ENCODE measurements at places on chromosomes 12 and 14.

DNA sequence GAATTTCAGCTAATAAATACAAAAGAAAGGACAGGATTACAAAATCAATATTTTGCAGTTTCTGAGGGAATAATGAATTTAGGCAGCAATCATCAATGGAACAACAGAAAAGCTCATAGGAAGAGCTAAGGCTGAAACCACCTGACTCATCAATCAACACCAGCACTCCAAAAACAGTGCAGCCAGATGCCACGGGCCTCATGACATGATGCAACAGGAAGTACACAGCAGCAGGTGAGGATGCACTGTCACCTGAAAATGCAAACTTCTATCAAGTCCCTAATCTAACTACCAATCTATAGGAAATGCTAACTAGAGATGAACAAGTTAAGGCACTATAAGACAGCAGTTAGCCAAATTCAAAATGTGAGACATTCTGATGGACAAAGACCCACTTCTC, 21.7 kb downstream of the GNS start:
- DNase-seq = no peak

GRCh38 chr12:67937822-67938221, 51.4 kb upstream of the IFNG-AS1 start:
- DNase-seq = no peak

DNA sequence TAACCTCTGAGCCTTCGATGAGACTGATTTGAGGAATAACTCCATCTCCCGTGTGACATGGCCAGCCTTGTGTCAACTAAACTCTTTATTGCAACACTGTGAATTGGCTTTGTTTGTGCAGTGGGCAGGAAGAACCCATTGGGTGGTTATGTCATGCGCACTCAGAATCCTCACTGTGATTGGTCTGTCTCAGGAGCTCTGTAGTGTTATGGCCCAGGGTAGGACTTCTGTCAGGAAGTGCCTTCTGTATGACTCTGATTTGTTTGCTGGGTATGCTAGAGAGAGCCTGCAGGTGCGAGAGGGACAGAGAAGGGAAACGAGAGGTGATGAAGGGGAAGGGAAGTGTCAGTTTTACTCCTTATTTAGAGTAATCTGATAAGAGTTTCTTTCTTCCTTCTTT, 71.5 kb upstream of the DCD start:
- no peak for DNase-seq

- DNase-seq = peak; percentile 71
Measured at GRCh38 chr12:74890237-74890599, 319.4 kb downstream of the KCNC2 start.

DNA sequence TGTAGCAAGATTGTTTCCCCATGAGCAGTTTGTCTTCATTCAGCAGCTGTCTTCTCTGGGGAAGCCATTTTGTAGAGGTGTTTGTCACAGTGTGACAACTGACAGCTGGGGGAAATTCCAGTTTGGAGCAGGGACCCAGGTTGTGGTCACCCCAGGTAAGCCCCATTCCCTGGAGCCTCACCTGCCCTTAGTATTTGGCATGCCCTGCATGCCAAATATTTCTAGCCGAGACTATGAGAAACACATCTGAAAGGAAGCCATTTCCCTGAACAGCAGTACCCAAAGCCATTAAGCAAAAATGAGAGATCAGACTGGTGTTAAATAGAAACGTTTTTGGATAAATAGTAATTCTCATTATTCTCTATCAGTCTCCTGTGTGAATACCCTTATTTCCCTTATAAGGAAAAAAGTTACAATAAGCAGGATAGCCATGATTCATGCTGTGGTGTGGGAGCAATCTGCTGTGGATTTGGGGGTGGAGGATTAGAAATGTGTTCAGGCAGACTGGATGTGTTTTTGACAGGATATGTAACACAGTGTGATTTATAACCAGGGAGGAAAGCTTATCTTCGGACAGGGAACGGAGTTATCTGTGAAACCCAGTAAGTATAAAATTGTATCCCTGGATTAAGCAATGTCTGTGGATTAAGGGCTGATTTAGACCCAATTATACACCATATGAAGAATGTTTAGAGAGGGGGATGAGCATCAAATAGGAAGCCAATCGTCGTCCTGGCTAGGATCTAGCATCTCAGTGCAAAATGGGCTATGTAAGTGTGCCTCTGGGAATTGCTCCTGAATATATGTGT, 68.9 kb downstream of the DAD1 start:
- no peak for DNase-seq

DNA sequence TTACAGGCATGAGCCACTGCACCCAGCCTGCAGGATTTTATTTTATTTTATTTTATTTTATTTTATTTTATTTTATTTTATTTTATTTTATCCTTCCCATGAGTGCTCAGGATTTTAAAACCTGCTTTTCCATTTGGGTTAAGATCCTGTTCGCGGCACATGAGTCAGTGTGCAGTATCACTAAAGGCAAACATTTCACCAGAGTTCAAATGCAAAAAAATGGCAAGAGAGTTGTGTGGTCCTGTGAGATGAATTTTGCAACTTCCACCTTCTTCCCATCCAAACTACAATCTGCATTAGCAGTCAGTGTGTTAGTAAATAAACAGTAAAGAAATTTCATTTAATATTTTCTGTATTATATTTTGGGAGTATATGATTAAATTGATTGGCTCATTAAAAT, 29.0 kb downstream of the MOAP1 start:
- no peak for DNase-seq

DNA sequence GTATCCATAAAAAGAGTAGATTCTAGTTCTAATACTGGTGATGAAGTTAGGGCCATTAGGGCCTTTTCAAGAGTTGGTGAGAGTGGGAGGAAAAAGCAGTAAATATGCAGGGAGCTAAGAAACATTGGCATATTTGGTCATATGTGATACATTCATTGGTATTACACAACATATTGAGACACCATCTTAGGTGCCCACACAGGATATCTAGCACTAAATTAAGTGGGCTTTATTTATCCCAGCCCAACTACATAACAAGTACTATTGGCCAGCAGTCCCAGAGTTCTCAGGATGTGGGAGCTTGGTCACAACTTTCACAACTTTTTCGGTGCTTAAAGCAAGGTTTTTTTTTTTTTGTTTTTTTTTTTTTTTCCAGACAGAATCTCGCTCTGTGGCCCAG, 2.0 kb upstream of the ING4 start:
- DNase-seq = no peak

DNA sequence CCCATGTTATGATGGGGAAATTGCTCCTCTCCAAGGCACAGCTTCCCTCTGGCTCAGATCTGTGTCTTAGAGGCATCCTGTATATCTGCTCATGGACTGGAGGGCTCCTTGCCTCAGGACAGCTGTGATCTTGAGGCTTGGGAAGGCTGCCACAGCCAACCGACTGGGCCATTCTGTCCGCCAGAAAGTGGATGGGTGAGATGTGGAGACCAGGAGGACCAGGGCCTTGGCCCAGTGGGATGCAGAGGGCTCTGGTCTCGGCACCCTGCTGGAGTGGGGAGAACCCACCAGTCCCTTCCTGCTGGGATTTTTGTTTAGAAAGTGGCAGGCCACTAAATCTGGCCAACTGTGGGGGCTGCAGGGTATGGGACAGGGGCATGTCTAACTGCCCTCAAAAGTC, 148.6 kb downstream of the CALM1 start:
- DNase-seq = no peak

DNA sequence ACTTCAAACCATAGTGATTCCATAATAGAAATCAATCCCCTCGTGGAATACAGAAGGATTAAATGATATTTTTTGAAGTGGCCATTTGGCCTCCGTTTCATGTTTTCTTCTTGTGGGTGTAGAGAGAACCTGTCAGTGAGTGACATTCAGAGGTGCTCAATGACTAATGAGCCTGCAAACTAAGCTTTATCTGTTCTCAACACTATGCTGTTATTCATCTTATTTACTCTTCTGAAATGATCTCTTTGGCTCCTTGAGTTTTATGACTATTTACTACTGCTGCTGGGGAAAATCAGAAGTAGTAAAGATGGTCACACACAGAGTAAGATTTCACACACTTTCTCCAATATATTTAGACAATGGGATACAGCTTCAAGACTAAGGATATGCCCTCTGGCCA, 30.4 kb downstream of the ATP2B1 start:
- DNase-seq = no peak

- DNase-seq = no peak
Measured at GRCh38 chr12:91455321-91455720, 272.7 kb upstream of the DCN start.

DNA sequence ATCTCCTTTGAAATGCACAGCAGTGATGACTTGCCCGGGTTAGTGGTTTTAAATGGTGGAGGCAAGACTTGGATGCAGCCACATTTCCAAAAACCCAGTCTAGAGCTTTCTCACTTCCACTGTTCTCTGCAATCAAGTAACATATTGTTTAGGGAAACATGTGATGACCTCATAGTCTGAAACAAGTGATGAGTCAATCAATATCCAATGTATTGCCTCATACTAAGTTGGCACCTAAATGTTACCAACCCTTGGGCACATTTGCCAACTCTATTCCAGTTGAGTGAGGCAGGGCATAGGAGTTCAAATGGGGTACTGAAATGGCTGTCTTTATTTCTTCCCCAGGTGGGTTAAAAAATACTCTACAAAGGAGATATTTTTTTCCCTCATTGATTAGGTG, 1105.4 kb downstream of the VRK1 start:
- no peak for DNase-seq

DNA sequence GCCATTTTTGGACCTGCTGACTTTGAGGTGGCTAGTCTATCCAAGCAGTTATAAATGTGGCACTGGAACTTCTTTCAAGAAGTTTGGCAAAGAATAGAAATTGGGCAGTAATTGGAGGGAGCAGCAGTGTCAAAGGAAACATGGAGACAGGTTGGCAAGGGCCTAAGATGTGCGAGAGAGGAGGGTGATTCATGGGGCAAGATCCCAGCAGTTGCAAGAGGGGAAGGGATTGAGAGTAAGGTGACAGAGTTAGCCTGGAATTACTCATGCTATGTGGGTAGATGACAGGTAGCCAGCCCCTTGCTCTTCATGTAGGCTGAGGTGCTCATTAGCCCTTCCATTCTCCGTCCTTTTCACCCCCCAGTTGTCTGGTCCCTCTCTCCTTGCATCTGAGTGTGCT, 42.2 kb downstream of the FBXL14 start:
- DNase-seq = peak; percentile 72

DNA sequence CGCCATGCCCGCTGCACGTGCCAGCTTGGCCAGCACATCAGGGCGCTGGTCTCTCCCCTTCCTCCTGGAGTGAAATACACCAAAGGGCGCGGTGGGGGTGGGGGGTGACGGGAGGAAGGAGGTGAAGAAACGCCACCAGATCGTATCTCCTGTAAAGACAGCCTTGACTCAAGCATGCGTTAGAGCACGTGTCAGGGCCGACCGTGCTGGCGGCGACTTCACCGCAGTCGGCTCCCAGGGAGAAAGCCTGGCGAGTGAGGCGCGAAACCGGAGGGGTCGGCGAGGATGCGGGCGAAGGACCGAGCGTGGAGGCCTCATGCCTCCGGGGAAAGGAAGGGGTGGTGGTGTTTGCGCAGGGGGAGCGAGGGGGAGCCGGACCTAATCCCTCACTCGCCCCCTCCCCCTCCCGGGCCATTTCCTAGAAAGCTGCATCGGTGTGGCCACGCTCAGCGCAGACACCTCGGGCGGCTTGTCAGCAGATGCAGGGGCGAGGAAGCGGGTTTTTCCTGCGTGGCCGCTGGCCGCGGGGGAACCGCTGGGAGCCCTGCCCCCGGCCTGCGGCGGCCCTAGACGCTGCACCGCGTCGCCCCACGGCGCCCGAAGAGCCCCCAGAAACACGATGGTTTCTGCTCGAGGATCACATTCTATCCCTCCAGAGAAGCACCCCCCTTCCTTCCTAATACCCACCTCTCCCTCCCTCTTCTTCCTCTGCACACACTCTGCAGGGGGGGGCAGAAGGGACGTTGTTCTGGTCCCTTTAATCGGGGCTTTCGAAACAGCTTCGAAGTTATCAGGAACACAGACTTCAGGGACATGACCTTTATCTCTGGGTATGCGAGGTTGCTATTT, 914 bp upstream of the CCND2 start:
- DNase-seq = no peak

- DNase-seq = no peak
Measured at GRCh38 chr14:98309591-98309990, 962.4 kb downstream of the BCL11B start.

DNA sequence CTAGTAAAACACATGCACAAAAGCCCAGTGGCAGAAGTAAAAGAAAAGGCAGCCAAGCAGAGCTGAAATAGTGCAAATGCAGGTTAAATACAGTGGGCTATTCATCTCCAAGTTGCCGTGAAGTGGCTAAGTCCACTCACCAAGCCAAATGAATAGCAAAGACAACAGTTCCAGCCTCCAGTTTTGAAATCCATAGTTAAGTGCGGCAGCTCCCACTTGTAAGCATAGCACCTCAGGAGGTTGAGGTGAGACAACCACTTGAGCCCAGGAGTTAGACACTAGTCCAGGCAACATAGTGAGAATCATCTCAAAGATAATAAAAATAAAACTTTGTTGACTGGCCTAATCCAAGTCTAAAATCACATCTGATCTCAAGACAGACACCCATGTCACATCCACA, 9.8 kb upstream of the PHLDA1 start:
- no peak for DNase-seq

DNA sequence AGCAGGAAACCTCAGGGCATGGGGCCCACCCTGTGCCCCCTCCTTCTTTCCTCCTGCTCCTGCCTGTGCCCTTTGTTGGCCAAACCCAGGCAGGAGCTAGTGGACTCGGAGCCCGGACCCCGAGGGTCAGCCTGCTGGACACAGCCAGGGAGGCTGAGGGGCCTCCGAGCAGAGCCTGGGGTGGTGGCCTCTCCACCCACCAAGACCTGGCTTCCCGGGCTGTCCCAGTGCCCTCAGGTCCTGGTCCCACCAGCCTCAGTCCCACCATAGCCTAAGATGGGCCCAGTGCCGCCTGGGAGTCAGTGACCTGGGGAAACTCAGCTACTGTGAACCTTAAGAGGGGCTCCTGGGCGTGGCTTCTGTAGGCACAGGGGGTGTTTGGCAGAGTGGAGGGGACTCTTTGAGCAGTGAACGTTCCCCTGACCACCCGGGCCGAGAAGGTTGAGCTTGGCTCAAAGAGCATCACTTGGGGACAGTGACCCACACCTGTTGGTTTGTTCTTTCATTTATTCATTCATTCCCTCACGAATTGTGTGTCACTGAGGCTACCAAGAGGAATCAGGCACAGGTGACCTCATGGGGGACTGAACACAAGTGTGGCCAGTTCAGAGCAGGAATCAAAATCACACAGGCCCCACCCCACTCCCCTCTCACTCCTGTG, 266.1 kb downstream of the ADGRD1 start:
- no peak for DNase-seq

GRCh38 chr12:32089586-32089985, 17.1 kb upstream of the BICD1 start:
- DNase-seq = no peak

DNA sequence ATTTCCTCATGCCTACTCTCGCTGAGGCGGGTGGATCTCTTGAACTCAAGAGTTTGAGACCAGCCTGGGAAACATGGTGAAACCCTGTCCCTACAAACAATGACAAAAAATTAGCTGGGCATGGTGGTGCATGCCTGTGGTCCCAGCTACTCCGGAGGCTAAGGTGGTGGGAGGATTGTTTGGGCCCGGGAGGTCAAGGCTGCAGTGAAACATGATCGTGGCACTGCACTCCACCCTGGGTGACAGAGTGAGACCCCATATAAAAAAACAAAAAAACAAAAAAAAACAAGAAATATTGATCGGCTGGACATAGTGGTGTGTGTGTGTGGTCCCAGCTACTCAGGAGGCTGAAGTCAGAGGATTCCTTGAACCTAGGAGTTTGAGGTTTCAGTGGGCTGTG, 9.2 kb downstream of the MOAP1 start:
- no peak for DNase-seq
